ENCODE measurements at places on chromosomes 3 and 15.
A peak's percentile ranks its signal among the peaks of the same experiment; 100 is the strongest.

GRCh38 chr15:61282661-61283060, 53.6 kb upstream of the RORA start:
- DNase-seq = no peak

DNA sequence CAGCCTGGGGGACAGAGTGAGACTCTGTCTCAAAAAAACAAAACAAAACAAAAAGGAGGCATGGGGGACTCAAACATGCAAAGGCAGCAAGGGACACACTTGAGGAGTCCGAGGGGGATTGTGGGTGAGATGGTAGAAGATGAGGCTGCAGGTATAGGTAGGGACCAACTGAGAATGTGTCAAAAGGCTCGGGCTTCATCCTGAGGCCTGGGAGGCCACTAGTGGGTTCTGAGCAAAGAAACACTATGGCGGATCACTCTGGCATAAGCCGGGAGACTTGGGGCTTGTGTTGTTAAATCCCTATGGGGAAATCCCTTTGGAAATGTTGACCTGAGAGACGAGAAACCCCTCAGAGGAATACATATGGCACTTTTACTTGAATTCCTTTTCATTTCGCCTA, 21.2 kb downstream of the ZNF710 start:
- DNase-seq = no peak

DNA sequence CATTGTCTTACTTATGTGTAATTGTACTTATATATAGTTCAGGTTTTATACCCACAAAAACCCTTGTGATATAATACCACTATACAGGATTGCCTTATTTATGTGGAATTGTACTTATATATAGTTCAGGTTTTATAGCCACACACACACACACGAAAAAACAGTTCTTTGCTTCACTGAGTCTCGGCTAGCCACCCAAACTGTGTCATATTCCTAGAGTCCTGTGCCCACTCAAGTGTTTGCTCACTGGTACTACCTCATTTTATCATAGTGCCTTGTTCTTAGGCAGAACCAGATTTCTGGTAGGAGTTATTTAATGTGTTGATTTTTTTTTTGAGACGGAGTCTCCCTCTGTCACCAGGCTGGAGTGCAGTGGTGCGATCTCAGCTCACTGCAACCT, 12.5 kb downstream of the RASA2 start:
- DNase-seq = no peak

- DNase-seq = no peak
Measured at GRCh38 chr3:123695152-123695551, 110.3 kb upstream of the HACD2 start.

DNA sequence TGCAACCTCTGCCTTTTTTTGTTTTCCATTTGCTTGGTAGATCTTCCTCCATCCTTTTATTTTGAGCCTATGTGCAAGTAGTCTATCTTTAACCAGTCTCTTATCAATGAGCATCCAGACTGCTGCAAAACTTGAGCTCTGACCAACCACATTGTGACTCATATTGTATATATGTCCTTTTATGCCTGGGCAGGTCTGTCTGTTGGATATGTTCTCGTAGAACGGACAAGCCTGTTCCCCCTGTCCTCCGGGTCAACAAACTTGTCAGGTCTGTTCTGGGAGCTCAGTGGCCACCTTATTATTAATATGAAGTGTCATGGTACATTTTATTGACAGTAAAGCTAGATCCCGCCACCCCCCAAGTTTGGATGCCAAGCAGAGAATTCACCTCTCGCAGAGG, 252.9 kb upstream of the ST8SIA2 start:
- peak; percentile 59 for DNase-seq

GRCh38 chr3:152266221-152266995, 2.3 kb upstream of the MBNL1 start:
- peak; percentile 83 for DNase-seq

GRCh38 chr3:79247725-79248043, 520.1 kb downstream of the ROBO1 start:
- no peak for DNase-seq

DNA sequence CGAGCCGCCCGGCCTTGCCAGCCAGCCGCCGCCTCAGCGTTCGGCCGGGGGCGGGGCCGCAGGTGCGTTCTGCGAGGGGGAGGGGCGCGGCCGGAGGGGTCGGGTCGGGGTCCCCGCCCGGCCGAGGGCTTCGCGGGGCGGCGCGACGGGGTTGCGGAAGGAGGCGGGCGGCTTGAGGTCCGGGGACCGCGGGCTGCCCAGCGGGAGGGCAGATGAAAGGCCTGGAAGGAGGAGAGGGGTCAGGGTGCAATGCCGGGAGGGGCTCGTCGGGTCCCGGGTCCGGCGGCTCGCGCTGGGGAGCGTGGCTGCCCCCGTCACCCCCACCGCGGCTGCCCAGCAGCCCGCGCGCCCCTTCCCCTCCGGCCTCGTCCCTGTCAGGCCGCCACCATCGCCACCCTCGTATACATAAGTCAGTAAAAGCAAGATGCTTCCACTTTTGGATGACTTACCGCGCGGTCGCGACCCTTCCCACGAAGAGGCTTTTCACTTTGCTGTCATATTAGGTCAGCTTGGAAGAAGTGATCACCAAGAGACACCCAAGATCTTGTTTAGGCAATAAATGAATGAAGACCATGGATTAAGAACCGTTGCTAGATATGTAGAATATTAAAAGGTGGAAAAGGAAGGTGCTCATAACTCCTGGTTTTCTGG, 620 bp upstream of the ANP32A start:
- DNase-seq = no peak

GRCh38 chr3:73924048-73924447, 299.3 kb upstream of the PDZRN3 start:
- no peak for DNase-seq

GRCh38 chr15:91947293-91947679, 93.8 kb downstream of the SLCO3A1 start:
- no peak for DNase-seq

DNA sequence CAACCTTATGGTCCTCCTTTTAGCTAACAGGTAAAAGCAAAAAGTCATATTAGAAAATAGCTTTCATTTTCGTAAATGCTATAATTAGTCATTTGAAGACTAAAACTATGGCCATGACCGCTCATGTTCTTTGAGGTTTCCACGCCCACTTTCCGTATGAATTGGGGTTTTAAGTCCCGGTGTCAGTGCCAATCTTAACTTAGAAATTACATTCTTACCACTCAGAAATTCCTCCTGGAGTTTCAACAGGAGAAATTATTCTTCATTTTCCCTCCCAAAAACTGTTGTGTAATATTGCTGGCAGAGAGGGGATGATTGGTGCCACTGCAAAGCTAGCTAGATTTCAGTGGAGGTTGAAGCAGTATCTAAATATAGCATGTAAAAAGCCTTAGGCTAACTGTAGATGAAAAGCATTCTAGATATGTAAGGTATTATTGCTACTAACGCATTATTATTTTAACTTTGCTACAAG, 71.0 kb upstream of the MDFIC2 start:
- peak; percentile 11 for DNase-seq

- no peak for DNase-seq
Measured at GRCh38 chr3:129460572-129460971, 20.5 kb downstream of the IFT122 start.

DNA sequence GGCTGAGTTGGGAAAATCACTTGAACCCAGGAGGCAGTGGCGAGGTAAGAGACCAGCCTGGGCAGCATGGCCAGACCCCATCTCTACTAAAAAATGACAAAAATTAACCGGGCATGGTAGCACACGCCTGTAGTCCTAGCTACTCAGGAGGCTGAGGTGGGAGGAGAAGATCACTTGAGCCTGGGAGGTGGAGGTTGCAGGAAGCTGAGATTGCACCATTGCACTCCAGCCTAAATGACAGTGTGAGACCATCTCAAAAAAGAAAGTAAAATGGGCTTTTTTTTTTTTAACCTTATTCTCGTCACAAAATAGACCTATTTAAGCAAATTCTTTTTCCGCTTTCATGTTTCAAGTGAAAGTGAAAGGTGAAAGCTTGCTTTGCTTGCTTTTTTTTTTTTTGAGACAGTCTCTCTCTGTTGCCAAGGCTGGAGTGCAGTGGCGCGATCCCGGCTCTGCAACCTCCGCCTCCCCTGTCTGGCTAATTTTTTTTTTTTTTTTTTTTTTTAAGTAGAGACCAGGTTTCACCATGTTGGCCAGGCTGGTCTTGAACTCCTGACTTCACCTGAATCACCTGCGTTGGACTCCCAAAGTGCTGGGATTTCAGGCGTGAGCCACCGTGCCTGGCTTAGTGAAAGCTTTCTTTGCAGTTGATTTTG, 3.6 kb downstream of the PDIA3 start:
- no peak for DNase-seq

DNA sequence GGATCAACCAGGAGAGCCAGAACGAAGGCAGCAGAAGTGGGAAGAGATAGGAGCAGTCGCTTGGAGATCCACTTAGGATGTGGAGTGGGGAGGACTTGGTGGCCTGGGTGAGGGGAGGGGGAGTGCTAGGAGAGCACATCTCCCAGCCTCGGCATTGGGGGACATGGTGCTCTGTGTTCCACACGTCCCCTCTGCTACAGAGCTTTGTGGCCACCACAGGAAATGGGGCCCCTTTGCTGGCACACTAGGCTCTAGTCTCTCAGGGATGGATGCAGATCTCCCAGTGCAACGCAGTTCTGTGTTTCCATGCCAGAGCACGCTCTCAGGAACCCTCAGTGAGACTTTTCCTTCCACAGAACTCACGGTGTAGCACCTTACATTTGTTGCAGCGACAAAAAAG, 68.8 kb downstream of the CHDH start:
- no peak for DNase-seq

- DNase-seq = no peak
Measured at GRCh38 chr15:101191242-101191641, 60.6 kb downstream of the CHSY1 start.

- no peak for DNase-seq
Measured at GRCh38 chr3:33855884-33856546, 57.6 kb downstream of the PDCD6IP start.

Data from RWPE1 (cell line).